NCI-H2081 treated with DMSO at 0.1 percent for 48 hours (cell line): ENCODE measurements at places on chromosomes 11 and 22.

GRCh38 chr11:118001494-118001971 lies 15.3 kb downstream of the IL10RA start:
- DNase-seq: no peak

DNA sequence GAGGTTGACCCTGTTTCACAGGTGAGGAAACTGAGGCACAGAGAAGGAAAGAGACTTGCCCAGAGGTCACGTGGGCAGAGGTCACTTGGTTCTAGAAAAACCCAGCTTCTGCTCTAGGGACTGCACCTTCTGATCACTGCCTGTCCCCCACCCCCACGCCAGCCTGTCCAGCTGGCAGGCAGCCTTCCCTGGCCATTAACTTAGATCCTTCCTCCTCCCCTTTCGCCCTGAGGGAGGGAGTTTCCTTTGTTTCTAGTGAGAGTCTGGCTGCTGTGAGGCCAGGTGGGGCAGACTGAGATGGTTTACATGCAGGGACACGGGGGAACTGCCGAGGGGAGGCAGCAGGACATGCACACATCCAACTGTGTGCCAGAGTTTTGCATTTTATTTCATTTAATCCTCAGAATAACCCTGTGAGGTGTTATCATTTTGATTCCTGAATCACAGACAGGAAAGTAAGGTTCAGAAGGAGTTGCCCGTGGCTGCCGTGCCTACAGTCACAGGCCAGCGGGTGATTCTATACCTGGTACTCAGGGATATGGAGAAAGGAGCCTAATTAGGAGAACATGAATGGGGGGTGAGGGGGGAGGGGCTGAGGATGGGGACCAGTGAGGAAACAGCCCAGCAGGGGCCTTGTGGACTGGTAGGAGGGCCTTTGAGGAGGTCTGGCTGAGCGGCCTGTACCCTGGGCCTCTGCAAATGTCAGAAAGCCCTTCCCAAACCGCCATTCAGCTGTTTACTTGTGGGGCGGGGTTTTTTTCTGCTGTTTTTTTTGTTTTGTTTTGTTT lies 3.4 kb downstream of the FAM83F start:
- peak; percentile 61 for DNase-seq

DNA sequence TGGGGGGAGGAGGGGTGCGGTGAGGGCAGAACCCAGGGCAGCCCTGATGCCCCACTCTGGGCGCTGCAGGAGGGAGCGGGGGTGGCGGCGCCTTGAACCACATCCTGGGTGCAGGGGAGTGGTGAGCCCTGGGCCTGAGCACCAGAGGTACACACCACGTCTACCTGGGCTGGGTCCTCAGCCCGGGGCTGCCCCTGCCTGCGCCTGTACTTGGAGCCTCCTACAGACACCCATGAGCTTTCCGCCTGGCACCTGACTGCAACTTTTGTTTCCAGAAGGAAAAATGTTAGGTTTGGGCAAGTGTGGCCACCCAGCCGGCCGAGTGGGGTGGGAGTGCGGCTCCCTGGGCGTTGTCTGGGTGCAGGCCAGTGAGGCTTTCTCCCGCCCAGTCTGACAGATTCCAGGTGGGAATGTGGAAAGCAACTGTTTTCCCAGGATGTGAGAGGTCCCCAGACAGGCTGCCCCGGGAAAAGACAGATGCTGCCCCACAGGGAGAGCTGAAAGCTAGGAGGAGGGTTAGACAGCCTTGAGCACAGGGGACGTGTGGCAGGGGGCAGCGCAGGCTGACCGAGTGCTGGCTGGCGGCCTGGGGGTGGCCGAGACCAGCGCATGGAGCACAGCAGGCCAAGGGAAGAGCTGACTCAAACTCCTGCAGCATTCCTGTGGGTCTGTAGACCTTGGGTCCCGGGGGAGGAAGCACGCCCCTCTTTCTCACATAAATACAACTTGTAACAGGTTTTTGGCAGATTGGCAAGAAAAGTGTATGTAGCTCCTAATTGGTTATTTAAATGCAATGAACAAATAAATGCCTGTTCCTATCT lies 44.1 kb downstream of the GNB1L start:
- DNase-seq: no peak

- DNase-seq: no peak
Observed at GRCh38 chr11:16946477-16947282, 67.5 kb downstream of the PLEKHA7 start.

GRCh38 chr11:132973686-132974085 lies 558.6 kb downstream of the OPCML start:
- DNase-seq: no peak

DNA sequence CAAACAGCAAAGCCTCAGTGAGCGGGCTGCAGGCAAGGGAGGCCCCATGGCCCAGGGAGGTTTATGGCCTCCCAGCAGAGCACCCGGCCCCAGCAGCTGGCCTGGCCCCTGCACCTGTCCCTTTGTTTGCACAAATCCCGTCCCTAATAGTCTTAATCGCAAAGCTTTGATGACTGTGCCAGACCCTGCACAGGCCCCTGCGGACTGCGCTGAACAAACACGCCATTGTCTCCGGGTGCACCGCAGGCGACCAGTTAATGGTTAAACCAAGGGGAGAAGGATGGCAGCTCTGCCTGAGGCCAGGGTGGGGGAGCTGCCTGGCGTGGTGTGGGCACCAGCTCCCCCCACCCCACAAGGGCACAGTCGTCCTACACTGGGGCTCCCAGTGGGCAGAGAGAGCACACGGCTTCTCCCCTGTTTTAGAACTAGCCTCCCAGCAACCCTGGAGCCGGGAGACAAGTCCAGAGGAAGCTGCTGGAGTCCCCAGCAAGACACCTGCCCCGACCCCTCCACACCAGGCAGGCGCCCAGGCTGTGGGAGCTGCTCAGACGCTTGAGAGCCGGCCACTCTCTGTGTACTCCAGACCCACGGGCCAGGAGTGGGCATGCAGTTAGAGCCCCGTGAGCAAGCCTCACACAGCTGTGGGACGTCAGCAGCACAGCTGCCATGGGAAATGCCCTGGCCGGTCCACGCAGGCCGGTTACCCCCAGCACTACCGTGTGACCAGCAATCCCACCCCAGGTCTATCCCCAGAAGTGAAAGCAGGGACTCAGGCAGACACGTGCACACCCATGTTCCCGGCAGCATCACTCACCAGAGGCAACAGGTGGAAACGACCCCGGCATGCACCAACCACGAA lies 39.7 kb upstream of the TH start:
- DNase-seq: peak; percentile 86

GRCh38 chr11:92267968-92268367 lies 43.4 kb downstream of the FAT3 start:
- no peak for DNase-seq
